Calu3 (cell line): ENCODE measurements at places on chromosomes 16 and 17. TPM values are rescaled to one million over a fixed set of nuclear protein-coding genes. Genes with fewer than 3 reads are reported as not detected.

Gene ZDHHC1
- total RNA-seq, result 22.6 and 24.4 TPM in 2 replicates

Gene CRHR1
- not detected in 2 replicates for total RNA-seq

Gene HS3ST6
- 0.29 TPM in 1 of 2 replicates, not detected in the other for total RNA-seq

Gene ASGR1
- total RNA-seq, result 0.26 TPM in 1 of 2 replicates, not detected in the other

Gene OTOA
- 0.40 TPM in 1 of 2 replicates, not detected in the other for total RNA-seq

Gene KRT20
- 0.66 and 1.7 TPM in 2 replicates for total RNA-seq

Gene TPSD1
- total RNA-seq, result not detected in 2 replicates

Gene CLEC10A
- not detected in 2 replicates for total RNA-seq

DNA sequence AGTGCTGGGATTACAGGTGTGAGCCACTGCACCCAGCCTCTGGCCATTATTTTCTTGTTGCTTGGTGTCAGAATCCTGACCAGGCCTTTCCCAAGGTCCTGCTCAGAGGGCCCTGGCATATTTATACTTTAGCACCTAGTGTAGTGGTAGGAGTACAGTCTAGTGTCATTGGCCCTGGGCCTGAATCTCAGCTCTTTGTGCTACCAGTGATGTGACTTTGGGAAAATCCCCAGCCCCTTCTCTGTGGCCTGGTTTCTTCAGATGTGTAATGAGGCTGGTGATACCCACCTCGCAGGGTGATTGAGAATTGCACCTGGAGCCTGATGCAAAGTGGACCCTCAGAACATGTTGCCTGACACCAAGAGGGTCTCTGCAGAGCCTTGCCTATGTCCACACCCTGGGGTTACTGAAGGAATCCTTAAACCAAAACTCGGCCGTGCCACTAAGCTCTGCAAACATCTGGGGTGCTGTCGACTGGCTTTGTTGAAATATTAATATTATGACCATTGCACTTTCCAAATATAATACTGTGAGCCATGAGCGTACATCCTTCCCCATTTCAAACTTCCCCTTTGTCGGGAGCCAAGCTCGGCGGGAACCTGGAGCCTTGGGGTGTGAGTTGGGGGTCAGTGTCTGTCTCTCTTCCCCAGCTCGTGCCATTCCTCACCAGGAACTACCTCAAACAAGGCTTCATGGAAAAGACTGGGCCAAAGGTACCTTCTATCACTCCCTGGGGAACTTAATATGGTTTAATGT is 18.0 kb upstream of the RNF135 start:
- no peak for DNase-seq
- no peak overlapping the region for H3K27ac ChIP-seq
- no peaks in the 10 kb centered on the region for H3K36me3 ChIP-seq

DNA sequence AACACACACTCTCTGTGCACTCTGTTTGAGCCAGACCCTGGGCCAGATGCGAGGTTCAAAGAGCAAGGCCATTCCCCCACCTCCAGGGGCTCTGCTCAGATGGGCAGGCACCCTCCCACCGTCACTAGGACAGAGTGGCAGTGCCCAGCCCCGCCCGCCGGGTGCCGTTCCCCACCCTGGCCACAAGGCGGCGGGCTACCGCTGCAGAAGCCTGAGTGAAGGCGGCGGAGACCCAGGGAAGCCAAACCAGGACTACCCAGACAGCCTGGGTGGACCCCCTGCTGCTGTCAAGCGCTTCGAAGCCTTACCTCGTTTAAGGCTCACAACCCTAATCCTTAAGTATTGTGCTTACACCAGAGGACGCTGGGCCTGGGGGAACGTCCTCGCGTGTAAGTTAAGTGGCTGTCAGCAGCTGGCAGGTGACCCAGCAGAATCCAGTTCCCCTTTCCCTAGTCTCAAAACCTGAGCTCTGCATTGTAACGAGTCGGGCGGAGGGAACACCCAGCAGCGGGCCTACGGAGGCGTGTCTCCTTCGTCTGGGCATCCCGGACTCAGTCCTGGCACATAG is 4.5 kb downstream of the ARHGAP27 start:
- peak overlapping the region; percentile 44 for H3K4me3 ChIP-seq
- H3K27ac ChIP-seq, result peak overlapping the region; percentile 71
- H3K36me3 ChIP-seq, result peaks cover 80% of the 10 kb centered on the region
- no peaks in the 10 kb centered on the region for H3K27me3 ChIP-seq
- peak; percentile 96 for DNase-seq
- peaks cover 65% of the 10 kb centered on the region for H3K4me1 ChIP-seq

GRCh38 chr17:40355123-40355803 is 9.3 kb downstream of the GJD3 start:
- no peak overlapping the region for H3K27ac ChIP-seq
- peaks cover 29% of the 10 kb centered on the region for H3K4me1 ChIP-seq
- H3K4me3 ChIP-seq, result no peak overlapping the region
- DNase-seq, result peak; percentile 100

- peaks cover 24% of the 10 kb centered on the region for H3K36me3 ChIP-seq
- peaks cover 18% of the 10 kb centered on the region for H3K4me1 ChIP-seq
- DNase-seq, result peak; percentile 41
- peaks cover 29% of the 10 kb centered on the region for H3K27me3 ChIP-seq
- peak overlapping the region; percentile 93 for H3K27ac ChIP-seq
- peak overlapping the region; percentile 72 for H3K4me3 ChIP-seq
These were observed 101.5 kb downstream of the MGAT5B start for GRCh38 chr17:76969598-76970172.

- H3K4me1 ChIP-seq, result peaks cover 36% of the 10 kb centered on the region
- no peak for DNase-seq
- peak overlapping the region; percentile 33 for H3K27ac ChIP-seq
These were observed 2.7 kb upstream of the ALDH3A1 start for GRCh38 chr17:19750835-19751234.

GRCh38 chr16:22417019-22417418 is 42.6 kb upstream of the CDR2 start:
- H3K27me3 ChIP-seq, result no peaks in the 10 kb centered on the region
- DNase-seq, result no peak
- H3K27ac ChIP-seq, result no peak overlapping the region
- H3K4me1 ChIP-seq, result no peaks in the 10 kb centered on the region

GRCh38 chr16:79628501-79628975 is 28.0 kb upstream of the MAF start:
- peak; percentile 38 for DNase-seq
- H3K36me3 ChIP-seq, result peaks cover 12% of the 10 kb centered on the region
- peaks cover 18% of the 10 kb centered on the region for H3K27me3 ChIP-seq
- H3K4me1 ChIP-seq, result peaks cover 17% of the 10 kb centered on the region
- H3K4me3 ChIP-seq, result no peak overlapping the region

DNA sequence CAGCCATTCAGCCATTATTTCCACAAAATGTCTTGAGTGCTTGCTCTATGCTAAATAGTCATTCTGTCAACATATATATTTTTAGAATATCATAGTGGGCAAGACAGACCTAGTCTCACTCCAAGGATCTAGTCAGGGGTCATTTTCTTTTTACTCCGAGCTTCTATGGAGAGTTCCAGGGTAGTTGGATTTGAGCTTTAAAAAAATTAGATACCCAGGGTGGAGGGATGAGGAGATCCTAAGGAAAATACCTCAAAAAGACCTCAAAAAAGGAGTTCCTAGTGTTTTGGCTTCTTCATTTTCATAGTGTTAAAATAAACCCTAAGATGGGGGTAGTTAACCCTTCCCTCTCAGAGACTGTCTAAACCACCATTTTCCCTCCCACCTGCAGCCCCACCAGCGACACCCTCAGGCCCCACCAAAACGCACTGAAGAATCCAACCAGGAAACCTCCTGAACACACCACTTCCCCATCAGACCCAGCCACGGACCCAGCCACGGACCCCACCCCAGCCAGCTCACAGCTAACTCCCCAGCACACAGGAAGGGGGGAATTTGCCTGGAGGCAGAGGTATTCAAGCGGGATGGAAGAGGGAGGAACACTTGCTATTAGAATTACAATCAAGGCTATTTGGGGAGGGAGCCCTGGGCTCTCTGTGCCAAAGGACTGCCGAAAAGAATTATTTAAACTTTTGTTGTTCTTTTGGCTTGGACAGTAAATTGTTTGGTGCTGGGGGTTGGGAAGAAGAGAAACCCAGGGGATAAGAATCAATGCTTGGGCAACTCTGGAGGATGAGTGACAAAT is 2.2 kb downstream of the ETV4 start:
- peak overlapping the region; percentile 83 for H3K4me3 ChIP-seq
- H3K36me3 ChIP-seq, result peaks cover 46% of the 10 kb centered on the region
- peak; percentile 47 for DNase-seq
- peaks cover 42% of the 10 kb centered on the region for H3K4me1 ChIP-seq
- H3K27me3 ChIP-seq, result no peaks in the 10 kb centered on the region

- no peak overlapping the region for H3K4me3 ChIP-seq
- peaks cover 11% of the 10 kb centered on the region for H3K36me3 ChIP-seq
- DNase-seq, result no peak
- H3K27ac ChIP-seq, result no peak overlapping the region
These were observed 24.5 kb downstream of the UNK start for GRCh38 chr17:75808905-75809621.

DNA sequence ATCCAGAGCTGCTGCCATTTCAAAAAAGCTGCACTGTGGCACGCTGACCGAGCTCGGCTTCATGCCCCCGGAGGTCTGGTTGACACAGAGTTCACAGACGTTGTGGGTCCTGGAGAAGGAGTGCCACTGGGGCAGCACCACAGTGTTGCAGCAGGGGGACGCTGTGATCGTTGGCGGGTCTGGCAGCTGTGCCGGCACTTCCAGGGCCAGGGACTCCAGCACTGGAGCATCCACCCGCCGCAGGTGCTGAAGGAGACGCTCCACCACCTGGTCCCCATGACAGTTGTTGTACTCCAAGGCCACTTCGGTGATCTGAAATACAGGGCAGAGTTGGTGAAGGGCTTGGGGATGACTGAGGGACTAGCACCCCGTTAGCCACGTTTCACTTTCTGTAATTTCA is 23.5 kb downstream of the SNN start:
- no peaks in the 10 kb centered on the region for H3K27me3 ChIP-seq
- no peak for DNase-seq
- no peak overlapping the region for H3K27ac ChIP-seq

GRCh38 chr16:65744401-65744800 is 622.1 kb upstream of the CDH5 start:
- no peak for DNase-seq
- H3K36me3 ChIP-seq, result no peaks in the 10 kb centered on the region
- H3K4me1 ChIP-seq, result no peaks in the 10 kb centered on the region
- peaks cover 31% of the 10 kb centered on the region for H3K27me3 ChIP-seq
- H3K27ac ChIP-seq, result no peak overlapping the region
- no peak overlapping the region for H3K4me3 ChIP-seq

DNA sequence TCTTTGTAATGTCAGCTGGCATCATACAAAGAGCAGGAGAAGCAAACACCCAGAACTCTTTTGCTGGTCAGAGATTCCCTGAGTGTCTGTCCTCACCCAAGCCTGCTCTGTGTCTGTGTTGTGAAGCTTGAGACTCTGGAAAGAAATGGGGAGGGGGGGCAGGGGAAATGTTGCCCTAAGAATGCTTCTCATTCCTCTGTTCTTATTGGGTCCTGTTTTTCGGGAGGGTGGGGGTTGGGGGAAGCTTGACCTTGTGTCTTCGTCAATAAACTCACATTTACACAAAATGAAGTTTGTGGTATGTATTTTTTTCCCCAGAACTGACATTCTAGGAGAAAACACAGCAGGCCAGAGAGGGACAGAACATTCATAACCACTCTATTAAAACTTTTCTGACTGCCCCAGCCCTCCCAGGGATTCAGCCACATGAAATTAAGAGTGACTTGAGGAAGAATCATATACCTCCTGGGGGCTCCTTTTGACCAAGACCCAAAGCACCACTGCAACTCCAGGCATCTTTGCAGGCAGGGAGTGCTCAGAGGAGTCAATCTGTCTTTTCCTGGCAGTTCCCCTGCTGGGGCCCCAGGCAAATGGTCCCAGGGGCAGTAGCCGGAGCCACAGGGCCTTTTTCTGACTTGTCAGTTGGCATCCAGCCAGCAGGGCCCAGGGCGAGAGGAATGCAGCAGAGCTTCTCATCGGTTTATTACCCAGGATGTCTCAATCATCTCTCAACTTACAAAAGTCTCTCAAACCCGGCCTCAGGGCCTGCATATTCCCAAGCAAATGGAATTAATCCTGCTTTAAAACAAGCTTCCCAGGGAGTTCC is 5.1 kb upstream of the RASL10B start:
- peaks cover 7% of the 10 kb centered on the region for H3K4me1 ChIP-seq
- H3K4me3 ChIP-seq, result no peak overlapping the region
- DNase-seq, result peak; percentile 46
